Breast epithelium (tissue), 4 donors: ENCODE measurements at places on chromosomes 5 and 9. TPM values are rescaled to one million over a fixed set of nuclear protein-coding genes. Genes with fewer than 3 reads are reported as not detected.
A peak's percentile ranks its signal among the peaks of the same experiment; 100 is the strongest.

DNA sequence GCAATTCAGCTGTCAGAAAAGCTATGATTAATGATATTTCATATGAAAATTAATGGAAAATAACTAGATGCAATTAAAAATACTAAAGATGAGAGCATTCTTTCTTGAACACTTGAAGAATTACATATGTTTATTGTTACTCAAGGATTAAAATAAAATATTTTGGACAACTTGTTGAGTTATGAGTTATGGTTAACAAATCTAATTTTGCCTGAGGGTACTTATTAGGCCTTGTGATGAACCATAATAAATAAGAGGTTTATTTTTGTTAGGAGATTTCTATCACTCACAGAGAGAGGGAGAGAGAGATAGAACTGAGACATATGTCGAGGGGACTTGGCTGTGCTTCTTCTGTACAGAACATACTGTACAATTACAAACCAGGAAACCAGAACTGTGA is 183.7 kb downstream of the ISL1 start:
- H3K36me3 ChIP-seq = no peaks in the 10 kb centered on the region
- no peak overlapping the region for H3K27ac ChIP-seq
- no peak overlapping the region for H3K4me3 ChIP-seq
- DNase-seq = no peak
- H3K4me1 ChIP-seq = no peaks in the 10 kb centered on the region

- no peak overlapping the region for H3K27ac ChIP-seq
- H3K27me3 ChIP-seq = no peaks in the 10 kb centered on the region
- H3K4me1 ChIP-seq = no peaks in the 10 kb centered on the region
- H3K4me3 ChIP-seq = no peak overlapping the region
- no peaks in the 10 kb centered on the region for H3K36me3 ChIP-seq
Measured at GRCh38 chr5:30663536-30663935, 530.0 kb upstream of the CDH6 start.

SREK1IP1 gene
- 6.6 TPM for total RNA-seq

DNA sequence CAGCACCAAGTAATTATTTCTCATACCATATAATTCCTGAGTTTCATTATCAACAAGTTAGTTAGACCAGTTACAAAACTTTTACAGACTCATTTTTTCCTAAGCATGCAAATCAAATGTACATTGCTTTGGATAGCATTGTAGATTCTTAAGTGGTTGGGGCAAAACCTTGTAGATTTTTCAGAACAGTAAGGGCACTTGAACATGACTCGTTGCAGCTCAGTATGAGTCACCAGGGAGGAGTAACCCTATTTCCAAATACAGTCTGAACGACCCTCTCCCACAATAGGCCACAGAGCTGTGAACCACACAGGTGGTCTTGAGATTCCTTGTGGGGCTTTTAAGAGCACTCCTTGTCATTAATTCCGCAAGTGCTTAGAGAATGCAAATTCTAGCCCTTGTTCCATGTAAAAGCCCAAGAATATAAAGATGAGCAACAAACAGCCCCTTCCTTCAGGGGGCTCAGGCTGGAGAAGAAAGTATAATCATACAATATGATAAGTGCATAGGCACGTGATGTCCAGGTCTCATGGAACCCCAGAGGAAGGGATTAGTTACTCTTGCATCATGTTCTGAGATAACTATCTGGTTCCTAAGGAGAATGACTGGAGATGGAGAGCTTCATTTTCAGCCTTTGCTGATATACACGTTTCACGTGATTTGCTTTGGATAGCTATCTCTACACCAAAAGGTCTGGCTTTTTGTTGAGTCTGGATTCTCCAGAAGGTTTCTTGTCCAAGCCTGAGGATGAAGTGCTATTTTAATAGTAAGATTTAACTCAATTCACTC is 295.7 kb downstream of the KCNN2 start:
- no peak for DNase-seq
- no peak overlapping the region for H3K27ac ChIP-seq
- no peaks in the 10 kb centered on the region for H3K36me3 ChIP-seq
- no peak overlapping the region for H3K4me3 ChIP-seq
- H3K4me1 ChIP-seq = no peaks in the 10 kb centered on the region
- no peaks in the 10 kb centered on the region for H3K27me3 ChIP-seq

- H3K27me3 ChIP-seq = no peaks in the 10 kb centered on the region
- H3K4me1 ChIP-seq = no peaks in the 10 kb centered on the region
- H3K36me3 ChIP-seq = no peaks in the 10 kb centered on the region
- no peak overlapping the region for H3K4me3 ChIP-seq
Measured at GRCh38 chr5:122111460-122111859, 17.9 kb upstream of the ZNF474 start.

DNA sequence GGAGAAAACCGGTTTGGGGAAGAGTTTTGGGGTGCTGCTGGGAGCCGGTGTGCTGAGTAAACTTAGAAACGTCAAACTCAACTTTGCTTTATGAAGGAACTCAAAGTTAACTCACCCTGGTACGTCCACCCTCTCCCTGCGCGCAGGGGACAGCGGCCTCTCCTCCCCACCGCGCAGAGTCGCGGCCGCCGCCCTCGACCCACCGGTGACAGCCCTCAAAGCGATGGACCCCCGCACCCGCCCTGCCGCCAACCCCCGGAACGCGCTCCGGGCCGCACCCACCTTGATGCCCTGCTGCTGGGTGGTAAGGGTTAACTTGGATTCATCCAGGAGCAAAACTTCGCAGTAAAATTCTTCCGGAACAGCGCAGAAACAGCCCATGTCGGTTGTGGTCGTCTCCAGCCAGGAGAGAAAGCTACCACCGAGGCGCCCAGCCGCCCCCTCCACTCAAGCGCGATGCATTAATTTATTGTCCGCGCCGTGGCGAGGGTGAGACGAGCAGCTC is 366 bp downstream of the EPB41L4A start:
- H3K4me1 ChIP-seq = no peaks in the 10 kb centered on the region
- DNase-seq = no peak
- H3K36me3 ChIP-seq = no peaks in the 10 kb centered on the region
- peak overlapping the region; percentile 81 for H3K27ac ChIP-seq
- H3K27me3 ChIP-seq = no peaks in the 10 kb centered on the region
- H3K4me3 ChIP-seq = peak overlapping the region; percentile 72

C9orf50 gene
- not detected for total RNA-seq

ZNG1E gene
- total RNA-seq = 174 TPM

GRCh38 chr9:115551396-115551795 is 433.4 kb upstream of the TNC start:
- no peaks in the 10 kb centered on the region for H3K27me3 ChIP-seq
- no peaks in the 10 kb centered on the region for H3K36me3 ChIP-seq
- H3K4me3 ChIP-seq = no peak overlapping the region

DNA sequence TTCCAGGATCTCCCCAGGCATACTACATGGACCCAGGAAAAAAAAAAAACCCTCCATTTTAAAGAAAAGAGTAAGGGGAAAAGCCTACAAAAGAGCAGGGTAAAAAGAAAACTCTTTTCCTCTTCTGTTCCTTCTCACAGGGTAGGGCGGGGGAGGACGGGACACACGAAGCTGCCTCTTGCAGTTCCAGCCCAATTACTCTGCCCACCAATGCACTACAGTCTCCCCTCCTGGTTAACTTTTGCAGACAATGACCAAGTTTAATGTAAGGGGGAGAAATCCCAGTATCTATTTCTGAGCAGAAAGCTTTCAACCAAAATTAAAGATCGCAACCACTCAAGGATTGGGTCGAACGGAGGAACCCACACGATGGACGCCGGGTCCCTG is 1.3 kb downstream of the BRD3 start:
- no peaks in the 10 kb centered on the region for H3K36me3 ChIP-seq
- H3K27me3 ChIP-seq = no peaks in the 10 kb centered on the region
- DNase-seq = no peak
- H3K4me1 ChIP-seq = peaks cover 27% of the 10 kb centered on the region
- H3K4me3 ChIP-seq = peak overlapping the region; percentile 86

GABRA1 gene
- total RNA-seq = not detected

DNA sequence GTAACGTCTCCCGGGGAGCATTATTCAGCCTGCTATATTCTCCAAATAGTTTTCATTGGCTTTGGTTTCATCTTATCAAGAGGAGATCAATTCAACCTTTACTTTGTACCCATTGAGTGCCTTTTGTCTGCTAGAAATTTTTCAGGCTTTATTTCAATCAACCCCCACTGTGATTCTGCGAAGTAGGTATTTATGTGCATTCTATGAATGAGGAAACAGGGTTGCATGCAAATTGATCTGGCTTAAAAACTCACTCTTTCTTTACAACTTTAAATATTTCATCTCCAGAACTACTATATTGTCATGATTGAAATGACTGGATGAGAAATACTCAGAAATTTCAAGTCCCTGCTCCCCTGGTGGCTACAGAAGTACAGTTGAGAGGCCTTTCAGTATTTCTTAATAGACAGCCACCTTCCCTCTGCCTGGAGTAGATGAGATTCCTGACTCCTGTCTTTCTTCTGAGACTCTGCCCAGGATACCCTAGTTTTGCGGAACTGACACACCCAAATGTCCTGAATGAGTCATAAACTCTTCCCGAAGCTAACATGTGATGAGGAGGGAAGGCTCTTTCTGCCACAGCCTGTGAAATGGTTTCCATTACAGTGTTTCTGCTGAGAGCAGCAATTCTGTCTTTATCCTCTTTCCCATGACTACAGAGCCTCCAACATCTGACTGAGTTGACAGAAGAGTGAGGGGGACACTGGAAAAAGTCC is 52.6 kb upstream of the TNC start:
- H3K36me3 ChIP-seq = no peaks in the 10 kb centered on the region
- H3K4me3 ChIP-seq = no peak overlapping the region
- DNase-seq = no peak
- no peaks in the 10 kb centered on the region for H3K27me3 ChIP-seq
- H3K4me1 ChIP-seq = no peaks in the 10 kb centered on the region
